GM20000 (cell line): ENCODE measurements at places on chromosomes 12 and 14.

DNA sequence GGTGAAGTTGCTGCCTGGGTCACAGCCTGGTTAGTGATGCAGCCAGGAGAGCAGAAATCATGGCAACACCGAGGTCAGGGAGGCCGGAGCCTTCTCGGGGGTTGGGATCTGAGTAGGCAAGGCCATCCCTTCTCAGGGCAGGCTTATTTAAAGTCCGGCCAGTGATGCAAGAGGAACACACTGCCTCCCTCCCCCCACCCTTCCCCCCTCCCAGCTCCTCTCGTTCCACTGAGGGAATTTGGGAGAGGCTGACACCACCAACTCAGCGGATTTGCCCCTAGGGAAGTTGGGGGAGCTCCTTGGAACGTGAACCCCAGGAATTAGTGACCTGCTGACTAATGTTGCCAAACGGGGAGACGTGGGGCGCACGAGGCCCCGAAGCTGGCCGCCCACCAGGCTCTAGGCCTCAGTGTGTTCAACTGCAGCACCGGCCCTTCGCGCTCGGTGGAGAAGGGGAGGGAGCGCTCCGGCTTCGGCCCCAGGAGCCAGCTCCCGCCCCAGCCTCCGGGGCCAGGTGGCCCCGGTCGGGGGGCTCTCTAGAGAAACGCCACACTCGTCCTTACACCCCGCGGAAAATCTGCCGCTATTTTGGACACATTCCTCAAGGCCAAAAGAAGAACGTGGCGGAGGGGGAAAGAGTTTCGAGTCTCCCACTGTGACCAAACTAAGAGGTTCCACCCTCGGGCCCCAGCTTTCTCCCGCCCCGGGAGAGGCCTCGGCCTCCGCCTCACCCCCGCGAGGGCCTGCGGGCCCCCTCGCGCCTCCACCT, 1.6 kb downstream of the CTDSP2 start:
- DNase-seq: peak; percentile 61

GRCh38 chr12:121953695-121954094, 35.3 kb downstream of the CFAP251 start:
- DNase-seq: no peak

DNA sequence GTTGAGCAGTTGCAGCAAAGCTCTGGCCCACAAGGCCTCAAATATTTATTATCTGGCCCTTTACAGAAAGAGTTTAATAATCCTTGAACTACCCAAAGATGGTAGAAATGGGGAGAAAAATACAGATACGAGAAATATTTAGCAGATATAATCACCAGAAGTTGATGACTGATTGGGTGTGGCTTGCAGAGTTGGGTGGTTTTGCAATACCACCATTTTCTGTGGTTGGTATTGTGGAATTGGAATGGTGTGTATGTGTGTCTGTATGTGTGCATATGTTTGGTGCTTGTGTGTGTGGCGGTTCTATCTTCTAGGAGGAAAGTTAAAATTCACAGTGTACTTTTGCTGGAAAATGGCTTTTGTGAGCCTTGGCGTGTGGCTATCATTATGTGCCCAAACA, 85.4 kb upstream of the MANSC4 start:
- DNase-seq: no peak

DNA sequence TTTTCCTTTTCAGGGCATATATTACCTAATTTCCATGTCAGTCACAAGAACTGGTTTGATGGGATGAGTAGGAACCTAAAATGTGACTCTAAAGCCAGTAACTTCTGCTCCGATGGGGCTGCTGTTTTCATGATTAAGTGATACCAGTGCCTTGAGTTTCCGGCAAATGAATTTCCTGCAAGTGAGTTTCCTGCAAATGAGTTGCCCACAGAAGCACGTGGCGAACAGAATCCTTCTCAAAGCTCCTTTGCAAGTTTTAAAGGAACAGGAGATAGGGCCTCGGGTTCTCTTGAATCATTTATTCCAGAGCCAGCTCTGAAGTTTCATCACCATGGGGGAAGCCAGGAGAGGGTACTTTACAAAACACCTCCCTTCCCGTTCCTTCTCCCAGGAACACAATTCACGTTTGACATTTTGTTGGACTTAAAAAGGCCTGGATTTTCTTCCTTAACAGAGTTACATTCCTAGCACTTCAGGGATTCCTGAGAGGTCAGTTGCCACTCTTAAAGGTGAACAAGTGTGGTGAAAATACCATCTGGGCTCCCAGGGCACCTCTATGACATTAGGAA, 2.2 kb upstream of the PPTC7 start:
- no peak for DNase-seq

DNA sequence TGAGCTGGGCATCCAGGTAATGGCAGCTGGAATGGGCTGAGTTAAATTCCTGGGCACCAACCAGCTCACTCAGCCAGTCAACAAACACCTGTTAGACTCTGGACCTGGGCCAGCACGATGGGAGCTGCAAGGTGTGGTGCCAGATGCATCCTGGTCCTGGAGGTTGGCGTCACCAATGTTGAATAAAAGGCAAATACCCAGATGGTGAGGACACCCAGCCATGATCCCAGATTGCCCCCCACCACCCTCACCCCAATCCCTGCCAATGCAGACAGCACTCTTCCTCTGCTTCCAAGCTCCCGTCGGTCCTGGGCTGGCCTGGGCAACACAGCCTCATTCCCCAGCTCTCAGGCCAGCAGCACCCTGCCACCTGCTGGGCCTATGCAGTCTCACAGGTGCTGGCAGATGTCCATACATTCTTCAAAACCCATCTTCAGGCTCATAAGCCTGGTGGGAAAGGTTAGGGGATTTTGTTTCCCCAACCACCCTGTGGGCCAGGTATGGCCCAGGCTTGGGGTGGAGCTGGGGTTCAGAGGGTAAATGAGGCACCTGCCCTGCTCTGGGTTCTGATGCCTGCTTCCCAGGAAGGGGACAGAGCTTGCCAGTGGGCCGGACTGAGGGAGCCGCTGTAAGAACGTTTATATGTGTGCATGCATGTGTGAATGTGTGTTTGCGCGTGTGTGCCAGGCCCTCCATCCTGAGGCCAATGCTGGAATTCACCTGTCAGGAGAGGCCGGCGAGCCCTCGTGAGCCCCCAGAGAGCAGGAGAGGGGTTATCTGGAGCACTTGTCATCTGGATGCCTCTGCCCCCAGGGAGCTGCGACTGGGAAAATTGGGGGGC, 58.0 kb downstream of the LGMN start:
- DNase-seq: peak; percentile 63

- DNase-seq: peak; percentile 68
These were observed 777 bp downstream of the ARF3 start for GRCh38 chr12:48956279-48957140.

GRCh38 chr14:31692376-31692781, 131.2 kb downstream of the NUBPL start:
- DNase-seq: peak; percentile 9

DNA sequence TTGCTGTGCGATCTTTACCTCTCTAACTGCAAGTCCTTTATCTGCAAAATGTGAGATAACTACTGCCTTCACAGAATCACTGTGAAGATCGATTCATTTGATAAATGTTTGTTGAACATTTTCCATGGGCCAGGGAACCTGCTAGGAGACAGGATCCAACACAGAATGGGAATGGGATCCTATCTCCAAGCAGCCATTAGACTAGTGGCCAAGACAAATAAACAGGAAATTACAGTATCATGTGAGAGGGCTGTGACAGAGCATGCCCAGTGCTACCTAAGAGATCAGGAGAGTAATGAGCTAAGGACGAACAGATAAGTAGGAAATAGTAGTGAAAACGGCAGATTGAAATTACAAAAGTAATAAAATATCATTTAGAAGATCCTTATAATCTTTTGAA, 105.7 kb downstream of the GRIN2B start:
- no peak for DNase-seq

DNA sequence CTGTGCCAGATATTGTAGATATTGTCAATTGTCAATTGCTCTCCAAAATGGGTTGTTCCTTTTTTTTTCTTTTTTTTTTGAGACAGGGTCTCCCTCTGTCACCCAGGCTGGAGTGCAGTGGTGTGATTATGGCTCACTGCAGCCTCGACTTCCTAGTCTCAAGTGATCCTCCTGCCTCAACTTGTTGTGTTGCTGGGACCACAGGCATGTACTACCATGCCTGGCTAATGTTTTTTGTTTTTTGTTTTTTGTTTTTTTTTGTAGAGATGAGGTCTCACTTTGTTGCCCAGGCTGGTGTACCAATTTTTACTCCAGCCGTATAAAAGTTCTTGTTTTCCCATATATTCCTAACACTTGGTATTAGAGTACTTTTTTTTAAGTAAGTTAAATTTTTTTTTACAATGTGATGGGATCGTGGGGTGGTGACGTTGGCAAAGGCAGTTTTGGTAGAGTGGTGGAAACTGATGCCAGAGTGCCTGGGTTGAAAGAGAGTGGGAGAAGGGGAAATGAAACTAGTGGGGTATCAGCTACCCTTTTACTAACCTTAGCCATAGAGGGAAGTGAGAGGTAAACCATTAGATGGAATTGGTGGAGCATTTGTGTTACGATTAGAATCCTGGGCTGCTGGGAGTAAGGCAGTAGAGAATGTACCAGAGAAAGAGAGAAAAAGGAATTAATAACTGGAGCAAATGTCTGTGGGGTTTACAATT, 33.0 kb upstream of the CFAP54 start:
- DNase-seq: peak; percentile 18

- DNase-seq: no peak
These were observed 3.7 kb downstream of the CLEC4A start for GRCh38 chr12:8127138-8127537.

DNA sequence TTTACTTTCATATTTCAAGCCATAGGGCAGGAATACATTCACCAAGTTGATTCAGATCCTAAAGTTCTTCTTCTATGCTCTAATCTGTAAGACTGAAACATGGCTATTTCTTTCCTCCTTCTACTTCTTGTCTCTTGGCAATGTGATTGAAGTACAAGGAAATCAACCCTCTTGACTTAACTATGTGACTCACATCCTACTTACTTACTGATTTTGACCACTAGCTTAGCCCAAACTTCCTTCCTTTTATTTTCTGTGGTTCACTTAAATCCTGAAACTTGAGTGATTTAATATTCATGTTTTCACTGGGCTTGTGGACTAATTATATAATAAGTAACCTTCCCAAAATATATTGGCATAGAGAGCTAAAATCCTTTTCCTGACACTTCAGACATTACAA, 111.2 kb upstream of the NOVA1 start:
- DNase-seq: no peak

DNA sequence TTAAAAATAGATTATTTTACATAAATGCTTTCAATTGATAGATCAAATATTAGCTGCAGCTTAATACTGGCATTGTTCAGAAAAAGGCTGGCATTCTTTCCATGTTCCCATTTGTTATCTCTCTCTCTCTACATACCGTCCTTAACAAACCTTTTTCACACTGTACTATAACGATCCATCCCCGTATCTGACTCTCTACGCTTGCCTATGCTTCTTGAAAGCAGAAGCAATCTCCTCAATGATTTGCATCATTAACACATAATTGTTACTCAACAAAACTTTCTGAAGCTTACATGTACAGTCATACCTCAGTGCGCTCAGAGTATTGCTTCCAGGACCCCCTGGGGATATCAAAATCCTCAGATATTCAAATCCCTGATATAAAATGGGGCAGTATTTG, 89.7 kb downstream of the TMTC1 start:
- no peak for DNase-seq

- peak; percentile 85 for DNase-seq
These were observed 25.4 kb upstream of the PLEKHG6 start for GRCh38 chr12:6285063-6285477.

DNA sequence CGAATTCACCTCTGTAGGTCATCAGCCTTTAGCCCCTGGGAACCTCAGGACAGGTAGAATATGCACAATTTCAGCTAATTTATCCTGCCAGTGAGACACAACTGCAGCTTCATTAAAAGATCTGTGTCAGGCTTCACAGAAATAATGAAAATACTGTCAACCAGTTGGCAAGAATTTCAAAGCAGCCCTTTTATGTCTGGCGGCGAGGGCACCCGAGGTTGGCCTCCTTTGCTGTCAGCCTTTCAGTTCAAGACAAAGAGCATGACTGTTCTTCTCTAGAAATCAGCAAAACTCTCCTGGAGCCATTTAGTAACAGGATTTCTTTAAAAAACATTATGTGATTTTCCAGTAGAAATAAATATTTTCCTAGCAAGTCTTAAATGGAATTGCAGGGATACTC, 75.9 kb downstream of the BBS10 start:
- DNase-seq: no peak

GRCh38 chr12:120078868-120079267, 37.7 kb downstream of the RAB35 start:
- DNase-seq: no peak

- DNase-seq: no peak
These were observed 169.0 kb upstream of the RTL1 start for GRCh38 chr14:101072531-101072930.

DNA sequence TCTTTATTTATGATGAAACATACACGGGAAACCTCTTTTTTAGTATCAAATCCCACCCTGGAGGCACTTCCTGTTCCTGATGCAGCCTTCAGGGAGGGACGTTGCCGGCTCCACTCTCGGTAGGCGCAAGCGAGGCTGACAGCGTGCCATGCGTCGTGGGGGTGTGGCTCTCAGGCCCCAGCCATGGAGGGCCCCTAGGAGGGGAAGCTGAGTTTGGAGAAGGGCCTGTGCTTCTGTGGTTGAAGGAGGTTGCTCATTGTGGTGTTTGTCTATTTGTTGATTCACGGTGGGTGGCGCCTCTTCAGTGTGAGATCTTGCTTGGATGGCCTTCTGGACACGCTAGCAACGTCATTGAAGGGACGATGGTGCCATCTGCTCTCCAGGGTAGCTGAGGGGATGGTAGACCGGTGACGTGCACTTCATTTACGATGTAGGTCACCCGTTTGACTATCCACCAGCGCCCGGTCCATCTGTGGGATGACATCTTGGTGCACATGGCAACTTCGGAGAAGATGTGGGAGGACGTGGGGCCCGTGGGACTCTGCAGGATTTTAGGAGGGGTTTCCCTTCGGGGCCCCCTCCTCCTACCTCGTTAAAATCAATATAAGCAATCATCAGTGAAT, 126.3 kb upstream of the RTL1 start:
- no peak for DNase-seq

DNA sequence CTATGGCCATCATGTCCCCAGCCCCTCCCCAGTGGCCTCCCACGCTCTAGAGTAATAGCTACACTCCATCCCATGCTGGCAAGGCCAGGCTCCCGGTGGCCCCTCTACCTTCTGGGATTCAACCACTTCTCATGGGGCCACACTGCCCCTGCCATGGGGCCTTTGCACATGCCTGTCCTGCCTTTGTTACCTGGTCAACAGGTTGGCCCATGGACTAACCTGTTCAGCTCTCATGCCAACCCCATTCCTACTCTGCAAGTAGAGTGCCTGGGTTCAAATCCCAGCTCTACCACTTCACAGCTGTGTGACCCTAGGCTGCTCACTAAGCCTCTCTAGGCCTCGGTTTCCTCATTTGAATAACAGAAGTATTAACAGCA, 98.5 kb downstream of the RFLNA start:
- no peak for DNase-seq

- no peak for DNase-seq
These were observed 35.8 kb downstream of the PPFIA2 start for GRCh38 chr12:81723361-81723760.
